Fibroblast of upper back skin (primary cell): ENCODE measurements at places on chromosomes 13 and 19.

DNA sequence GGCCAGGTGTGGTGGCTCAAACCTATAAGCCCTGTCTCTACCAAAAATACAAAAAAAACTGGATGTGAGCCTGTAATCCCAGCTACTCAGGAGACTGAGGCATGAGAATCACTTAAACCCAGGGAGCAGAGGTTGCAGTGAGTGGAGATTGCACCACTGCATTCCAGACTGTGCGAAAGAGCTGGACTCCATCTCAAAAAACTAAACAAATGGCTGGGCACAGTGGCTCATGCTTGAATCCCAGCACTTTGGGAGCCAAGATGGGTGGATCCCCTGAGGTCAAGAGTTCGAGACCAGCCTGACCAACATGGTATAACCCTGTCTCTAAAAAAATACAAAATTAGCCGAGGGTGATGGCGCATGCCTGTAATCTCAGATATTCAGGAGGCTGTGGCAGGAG lies 34.9 kb upstream of the ZNF83 start:
- no peak for DNase-seq

DNA sequence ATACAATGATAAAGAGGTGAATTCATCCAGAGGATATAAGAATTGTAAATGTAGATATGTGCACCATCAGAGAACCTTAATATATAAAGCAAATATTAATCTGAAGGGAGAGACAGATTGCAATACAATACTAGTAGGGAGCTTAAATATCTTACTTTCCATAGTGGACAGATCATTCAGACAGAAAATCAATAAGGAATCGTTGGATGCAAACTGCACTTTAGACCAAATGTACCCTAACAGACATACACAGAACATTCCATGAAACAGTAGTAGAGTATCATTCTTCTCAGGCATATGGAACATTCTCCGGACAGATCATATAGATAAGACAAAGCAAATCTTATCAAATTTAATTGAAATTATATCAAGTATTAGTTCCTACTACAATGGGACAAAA lies 35.0 kb upstream of the ZNF766 start:
- DNase-seq = no peak

DNA sequence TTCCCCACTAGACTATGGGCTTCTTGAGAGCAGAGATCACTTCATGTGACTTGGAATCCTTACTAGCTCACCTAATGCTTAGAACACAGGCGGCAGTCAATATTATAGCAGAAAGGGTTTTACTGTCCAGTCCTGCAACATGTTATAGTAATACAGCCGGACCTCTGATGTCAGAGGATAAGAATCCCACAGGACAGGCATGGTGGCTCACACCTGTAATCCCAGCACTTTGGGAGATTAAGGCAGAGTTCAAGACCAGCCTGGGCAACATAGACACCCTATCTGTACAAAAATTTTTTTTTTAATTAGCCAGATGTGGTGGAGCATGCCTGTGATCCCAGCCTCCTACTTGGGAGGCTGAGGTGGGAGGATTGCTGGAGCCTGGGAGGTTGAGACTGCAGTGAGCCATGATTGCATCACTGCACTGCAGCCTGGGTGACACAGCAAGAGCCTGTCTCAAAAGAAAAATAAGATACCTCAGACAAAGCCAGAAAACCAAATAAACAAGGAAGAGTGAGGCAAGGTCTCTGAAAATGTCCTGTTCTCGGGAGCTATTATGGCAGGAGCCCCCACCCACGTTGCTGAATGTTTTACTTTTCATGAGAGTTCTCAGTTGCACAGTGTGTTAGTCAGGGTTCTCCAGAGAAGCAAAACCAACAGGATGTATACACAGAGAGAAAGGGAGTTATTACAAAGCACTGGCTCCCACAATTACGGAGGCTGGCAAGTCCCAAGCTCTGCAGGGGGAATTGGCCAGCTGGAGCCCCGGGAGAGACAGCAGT lies 100.8 kb downstream of the UBL3 start:
- DNase-seq = no peak

DNA sequence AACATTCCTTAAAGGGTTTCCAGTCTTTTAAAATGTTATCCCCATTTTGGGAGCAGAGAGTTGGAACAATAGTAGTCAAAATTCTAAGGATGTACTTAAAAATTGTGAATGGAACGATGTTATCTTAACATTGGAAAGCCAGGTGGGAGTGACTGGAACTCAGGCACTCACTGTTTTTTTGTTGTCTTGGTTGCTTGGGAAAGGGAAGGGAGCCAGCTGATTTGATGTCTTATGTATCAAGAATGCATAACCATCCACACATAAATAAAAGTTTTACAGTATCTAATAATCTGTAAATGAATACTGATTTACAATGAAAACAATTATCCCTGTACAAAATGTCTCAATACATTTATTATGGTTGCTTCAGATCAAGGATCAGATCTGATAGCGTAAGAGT lies 88.7 kb downstream of the SLC10A2 start:
- DNase-seq = no peak

GRCh38 chr19:52692431-52693008 lies 42.3 kb downstream of the ZNF611 start:
- no peak for DNase-seq

DNA sequence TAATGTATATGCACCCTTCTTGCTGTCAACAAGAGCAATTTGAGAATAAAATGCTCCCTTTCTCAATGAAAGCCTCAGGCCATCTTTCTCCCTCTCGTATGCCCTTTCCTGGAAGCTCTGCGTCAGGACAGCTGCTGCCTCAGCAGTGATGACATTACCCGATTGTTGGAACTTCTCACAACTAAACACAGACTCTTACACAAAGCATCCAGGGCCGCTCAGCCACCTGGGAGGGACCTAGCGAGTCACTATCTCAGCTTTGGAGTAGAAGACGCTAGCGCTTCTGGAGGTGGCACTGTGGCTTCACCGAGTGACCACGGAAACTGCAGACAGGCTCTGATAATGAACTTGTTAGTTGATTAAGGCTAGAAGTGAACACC lies 153.2 kb upstream of the SOX1 start:
- DNase-seq = no peak

GRCh38 chr13:46753917-46754316 lies 43.0 kb downstream of the ESD start:
- no peak for DNase-seq

DNA sequence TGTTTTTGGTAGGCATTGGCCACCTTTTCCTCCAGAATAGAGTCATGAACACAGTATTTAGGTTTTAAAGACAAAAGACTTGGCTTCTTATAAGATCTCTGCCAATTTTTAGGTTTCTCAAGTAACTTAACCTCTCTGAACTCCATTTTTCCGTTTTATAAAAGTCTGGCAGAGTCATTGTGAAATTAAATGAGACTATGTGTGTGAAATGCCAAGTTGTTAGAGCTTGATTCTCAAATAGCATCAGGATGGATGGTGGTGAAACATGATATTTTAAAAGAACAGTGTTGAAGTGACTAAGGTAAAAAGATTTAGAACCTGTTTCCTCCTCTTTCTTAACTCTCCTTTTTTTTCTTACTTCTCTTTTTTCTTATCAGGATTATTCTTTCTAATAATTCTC lies 617.7 kb upstream of the SLITRK1 start:
- DNase-seq = peak; percentile 13

DNA sequence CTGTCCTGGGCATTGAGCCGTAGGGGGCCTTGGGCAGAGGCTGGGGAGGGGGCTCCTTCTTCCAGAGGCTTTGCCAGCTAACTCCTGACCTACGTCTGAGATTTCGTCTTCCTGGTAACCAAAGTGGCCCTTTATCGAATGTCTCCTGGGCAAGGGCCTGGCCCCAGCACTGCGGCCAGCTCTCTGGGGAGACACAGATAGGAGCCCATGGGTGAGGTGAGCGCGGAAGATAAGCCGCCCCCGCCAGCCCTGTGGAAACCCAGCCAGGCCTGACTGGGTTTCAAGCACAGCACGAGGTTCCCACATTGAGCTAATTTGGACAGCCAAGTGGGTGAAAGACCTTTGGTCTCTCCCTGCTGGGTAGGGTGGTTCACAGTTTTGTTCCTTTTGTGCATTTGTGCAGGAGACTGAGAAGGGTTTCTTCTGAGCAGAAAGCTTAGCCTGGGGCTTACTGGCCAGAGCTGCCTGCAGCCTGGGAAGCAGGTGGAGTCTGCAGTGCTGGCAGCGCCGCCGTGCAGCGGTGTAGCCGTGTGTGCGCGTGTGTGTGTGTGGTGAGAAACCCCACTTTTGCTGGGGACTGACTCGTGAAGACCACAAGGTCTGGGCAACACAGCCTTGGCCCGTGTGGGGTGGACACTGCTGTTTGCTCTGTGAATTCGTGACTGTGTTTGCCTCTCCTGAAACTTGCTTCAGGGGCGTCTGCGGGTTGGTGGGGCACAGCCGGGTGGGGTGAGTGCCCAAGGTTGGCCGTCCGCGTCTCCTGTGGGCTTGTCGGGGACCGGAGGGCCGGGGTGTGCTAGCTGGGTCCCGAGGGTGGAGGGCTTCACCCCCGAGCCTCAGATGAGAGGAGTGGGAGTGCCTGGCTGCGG lies 2.5 kb downstream of the BSG start:
- DNase-seq = no peak

GRCh38 chr13:32878163-32878562 lies 138.1 kb upstream of the KL start:
- peak; percentile 50 for DNase-seq

- peak; percentile 73 for DNase-seq
These were observed 32.2 kb downstream of the F2RL3 start for GRCh38 chr19:16920816-16921529.

GRCh38 chr13:48727241-48728011 lies 73.7 kb downstream of the CYSLTR2 start:
- peak; percentile 18 for DNase-seq

DNA sequence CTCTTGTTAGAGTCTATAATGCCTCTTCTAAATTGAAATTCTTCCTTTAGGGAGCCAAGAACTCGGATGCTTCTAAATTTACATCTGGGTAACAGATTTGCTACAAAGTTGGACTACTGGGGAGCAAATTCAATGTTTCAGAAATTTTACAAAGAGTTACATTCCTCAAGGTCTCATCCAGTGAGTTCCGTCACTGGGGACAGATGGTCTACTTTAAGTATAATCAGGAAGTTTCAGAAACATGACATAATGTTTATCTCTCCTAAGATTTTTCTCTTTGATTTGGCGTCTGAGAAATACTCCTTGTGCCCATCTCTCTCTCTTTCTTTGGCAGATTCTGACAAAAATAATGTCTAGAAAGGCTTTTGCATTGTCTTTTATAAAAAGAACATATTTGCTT lies 81.5 kb upstream of the MBNL2 start:
- DNase-seq = peak; percentile 29

- DNase-seq = no peak
These were observed 14.6 kb downstream of the DCUN1D2 start for GRCh38 chr13:113475911-113476310.

DNA sequence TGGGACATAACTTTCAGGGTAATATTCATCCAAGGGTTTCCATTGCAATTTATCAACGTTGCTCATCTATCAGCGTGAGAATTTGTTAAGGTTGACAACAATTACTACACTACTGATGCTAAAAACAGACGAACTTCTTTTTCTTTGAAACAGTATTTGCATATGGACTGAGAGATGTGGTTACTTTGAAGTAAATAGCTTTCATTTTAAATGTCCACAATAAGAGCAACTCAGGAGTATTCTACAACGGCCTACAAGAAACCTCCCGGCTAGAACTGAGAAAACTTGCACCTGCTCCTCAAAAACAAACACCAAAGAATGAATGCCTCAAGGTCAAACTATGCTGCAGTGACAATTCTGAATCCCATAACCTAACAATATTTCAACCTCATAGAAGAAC lies 238.4 kb downstream of the IRS2 start:
- no peak for DNase-seq

DNA sequence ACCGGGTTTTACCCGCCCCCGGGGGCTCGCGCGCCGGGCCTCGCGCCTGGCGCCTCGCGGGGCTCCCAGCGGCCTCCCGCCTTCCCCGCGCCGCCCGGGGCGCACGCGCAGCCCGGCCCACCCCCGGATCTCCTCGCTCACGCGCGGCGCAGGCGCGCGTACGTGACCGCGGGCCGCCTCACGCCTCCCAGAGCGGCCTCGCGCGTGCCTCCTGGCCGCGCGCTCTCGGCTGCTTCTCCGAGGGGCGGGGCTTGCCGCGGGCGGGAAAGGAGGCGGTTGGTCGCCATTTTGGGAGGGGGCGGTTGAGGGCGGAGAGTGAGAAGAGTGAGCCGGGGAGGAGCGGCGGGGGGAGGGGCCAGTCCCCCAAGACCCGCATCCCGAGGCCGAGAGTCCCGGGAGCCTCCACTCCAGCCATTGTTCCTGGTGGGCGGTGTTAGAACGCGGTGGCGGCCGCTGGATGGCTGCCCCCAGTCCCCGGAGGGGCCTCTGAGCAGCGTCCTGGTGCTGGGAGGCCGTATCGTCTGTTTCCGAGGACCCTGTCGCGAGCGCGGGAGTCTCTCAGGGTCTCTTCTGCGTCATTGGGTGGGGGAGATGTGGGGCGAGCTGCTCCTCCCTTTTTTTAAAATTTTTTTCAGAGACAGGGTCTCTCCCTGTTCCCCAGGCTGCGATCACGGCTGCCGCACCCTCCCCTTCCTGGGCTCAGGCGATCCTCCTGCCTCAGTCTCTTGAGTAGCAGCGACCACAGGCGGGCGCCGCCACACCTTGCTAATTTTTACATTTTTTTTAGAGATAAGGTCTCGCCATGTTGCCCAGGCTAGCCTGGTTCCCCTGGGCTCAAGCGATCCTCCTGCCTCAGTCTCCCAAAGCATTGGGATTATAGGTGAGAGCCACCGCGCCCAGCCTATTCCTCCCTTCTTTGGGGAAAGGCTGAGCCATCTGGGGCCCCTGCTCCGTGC lies at the start of gene ZNF541:
Gene ZNF541, minus strand, starts transcription at position 78 of the 956 bp plus-strand sequence. CDS start 17,292 bp downstream, outside the sequence.
- peak; percentile 55 for DNase-seq

DNA sequence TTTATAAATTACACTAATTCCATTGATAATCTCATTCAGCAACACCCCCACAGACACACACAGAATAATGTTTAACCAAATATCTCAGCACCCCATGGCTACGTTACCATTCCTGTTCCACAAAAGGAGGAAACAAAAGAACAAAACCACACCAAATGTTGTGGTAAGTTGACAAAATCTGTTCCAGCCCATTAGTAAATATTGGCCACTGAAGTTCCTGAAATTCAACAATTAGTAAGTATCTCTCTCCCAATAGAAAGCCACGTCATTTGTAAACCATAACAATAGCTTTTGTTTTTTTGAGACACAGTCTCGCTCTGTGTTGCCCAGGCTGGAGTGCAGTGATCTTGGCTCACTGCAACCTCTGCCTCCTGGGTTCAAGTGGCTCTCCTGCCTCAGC lies 2.3 kb upstream of the FCAR start:
- DNase-seq = no peak

DNA sequence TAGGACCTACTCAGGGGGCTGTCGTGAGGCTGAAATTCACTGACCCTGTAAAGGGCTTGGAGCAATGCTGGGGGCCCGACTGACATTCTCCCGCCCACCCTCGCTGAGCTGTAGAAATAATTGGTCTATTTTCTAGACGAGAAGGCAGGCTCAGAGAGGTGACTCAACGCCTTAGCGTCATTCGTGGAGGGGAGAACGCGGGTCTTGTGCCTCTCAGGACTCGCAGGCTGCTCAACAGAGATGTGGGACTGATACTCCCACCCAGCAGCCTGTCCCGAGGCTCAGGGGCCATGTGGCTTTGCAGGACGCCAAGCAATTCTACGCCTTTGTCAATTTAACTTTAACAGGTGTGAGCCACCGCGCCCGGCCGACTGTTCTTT lies 23.6 kb upstream of the ASPDH start:
- DNase-seq = no peak
